ENCODE measurements at places on chromosomes 3 and 15.

DNA sequence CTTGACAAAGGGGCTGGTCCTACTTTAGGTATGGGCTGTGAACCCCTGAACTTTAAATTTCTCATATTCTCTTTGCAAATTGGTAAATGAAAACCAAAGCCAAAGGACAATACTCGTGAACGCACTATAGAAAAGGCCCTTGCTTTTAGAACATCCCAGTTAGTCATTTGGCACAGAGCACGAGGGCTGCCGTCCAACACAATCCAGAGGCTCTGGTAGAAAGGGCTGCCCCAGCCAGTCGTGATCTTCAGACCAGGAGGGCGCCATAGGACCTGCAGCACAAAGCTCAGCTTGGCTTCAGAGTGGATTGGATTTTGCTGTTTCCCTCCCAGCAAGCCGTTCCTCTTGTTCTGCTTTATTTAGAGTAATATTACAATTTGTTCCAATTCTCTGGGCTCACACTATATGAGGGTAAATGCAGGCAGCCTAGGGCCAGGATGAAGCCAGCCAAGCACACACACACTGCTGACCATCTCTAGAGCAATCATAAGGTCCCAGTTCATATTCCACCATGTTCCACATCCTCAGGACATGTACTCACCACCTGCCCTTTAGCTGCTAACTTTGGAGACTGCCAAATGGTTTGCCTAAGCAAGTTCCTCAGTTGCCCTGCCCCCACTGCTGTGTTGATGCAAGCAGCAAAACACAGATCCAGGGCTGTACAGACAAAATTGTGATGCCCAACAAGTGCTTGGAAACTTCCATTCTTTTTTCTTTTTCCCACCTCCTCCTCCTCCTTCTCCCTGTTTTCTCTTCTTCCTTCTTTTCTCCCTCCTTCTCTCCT is 6.0 kb upstream of the BFSP2 start:
- DNase-seq = no peak

DNA sequence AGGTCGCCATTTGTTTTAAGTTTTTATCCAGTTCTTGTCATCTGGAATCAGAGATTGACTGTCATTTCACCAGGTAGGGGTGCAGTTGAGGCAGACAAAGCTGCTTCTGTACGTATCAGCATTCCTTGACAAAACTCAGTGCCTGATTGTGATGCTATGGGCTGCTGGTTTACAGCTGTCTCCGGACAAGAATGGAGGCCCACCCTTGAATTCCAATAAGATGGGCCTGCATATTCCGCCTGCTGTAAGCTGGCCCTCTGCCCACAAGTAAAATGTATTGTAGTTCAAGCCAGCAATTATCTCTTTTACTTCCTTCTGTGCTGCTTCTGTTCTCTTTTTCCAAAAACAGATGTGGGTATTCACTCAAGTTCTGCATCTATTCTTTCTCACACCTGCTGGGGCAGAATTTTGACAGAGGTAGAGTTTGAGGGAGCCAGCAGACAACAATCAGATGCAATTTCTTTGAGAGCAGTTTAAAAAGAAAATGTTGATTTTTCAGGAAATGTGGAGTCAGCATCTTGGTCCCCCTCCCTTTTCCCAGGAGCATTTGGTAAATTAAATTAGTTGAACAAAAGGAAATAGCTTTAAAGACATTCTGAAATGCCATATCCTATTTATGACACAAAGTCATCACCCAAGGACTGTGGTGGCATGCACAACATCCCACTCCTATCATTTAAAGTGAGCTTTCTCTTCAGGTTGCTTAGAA is 53.5 kb downstream of the IQCH start:
- DNase-seq = no peak

DNA sequence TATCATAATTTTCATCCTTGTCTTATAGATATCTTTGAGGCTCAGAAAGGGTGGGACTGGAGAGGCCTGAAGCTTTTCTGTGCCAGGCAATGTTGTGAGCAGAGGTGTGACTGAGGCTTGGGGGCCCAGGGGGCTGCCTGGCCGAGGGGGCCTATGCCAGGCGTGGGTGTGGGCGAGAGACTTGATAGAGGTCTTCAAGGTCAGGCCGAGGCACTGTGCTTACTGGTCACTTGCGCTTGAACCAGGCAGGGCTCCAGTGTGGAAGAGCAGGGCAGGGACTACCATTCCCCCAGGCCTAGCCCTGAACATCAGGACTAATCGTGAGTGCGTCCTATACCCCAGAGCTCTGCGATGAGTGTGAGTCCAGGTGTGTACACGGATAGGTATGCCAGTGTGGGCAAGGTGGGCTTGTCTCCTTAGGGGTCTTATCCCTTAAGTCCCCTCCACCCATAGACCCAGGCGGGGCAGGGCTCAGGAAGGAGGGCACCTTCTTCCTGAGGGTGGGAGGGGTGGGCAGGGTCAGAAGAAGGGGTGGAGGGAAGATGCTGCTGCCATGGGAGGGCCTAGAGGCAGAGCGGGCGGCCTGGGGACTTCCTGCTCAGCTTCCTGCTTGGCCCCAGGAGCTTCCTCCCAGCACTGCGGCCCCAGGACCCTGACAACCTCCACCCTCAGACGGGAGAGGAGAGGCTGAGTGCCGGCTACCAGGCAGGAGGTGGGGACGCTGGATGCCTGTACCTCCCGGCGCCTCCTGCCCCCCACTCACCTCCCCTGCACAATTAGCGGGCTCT is 84.7 kb downstream of the LINGO1 start:
- no peak for DNase-seq

- no peak for DNase-seq
These were observed 3.9 kb upstream of the SEMA3B start for GRCh38 chr3:50264964-50265485.

DNA sequence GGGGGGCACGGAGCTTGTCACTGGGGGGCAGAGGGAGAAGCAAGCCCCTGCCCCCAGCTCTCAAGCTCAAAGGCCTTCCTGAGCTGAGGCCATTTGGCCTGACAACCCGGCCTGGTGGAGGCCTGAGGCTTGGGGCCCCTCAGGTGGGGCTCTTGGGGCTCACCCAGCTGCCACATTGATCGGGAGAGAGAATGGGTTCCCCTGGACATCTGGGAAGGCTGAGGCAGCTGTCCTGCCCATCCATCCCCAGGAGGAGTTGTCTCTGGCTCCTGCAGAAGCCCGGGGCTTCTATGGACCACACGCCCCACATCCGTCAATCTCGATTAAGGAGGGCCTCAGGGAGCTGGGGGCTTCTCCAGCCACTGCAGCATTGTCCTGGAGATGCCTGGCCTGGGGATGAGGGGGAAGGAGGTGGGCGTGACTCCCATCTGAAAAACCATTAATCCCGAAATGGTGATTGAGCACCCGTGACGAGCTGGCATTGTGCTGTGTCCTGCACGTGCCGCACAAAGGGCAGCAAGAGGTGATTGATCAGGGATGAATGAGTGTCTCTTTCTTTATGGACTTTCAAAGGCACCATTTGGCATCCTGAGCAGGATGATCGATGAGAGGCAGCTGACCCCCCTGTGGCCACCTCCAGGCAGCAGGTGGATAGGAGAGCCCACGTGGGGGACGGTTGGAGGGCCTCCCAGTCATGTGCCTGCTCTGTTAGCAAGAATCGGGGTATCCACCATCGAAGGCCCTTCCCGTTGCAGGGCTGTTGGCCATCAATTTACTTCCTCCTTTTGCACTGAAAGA is 17.2 kb upstream of the CRABP1 start:
- DNase-seq = no peak

DNA sequence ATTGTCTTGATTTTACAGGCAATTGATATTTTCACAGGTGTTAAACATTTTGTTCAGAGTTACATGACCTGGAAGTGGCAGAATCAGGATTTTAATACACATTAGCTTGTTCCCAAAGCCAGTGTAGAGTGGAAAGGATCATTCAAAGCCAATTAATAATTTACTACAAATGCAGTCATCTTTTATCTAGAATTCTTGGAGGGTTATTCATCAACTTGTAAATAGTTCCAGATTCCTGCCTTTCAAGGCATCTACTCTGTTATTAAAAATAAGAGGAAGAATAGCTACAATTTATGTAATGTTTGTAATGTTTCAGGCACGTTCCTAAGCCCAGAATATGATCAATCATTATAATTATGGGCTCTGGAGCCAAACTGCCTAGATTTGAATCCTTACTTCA is 358.5 kb downstream of the ZNF385D start:
- DNase-seq = no peak

GRCh38 chr3:123749711-123750110 is 134.4 kb downstream of the MYLK start:
- no peak for DNase-seq

DNA sequence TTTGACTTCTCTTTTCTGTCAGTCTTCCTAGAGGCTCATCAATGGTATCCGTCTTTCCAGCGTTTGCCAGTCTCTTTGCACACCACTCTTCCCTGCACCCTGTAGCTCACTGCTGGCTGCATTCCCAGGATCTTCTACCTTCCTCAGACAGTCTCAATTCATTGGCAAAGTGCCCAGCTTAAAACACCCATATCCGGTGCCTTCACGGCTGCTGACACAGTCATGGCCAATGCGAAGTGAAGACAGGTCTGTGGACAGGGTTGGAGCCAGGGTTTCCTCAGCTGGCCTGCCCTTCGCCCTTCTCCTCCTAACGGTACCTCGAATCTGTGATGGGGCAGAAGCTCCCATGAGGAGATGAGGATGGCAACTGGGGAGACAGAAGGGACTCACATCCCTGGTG is 36.1 kb downstream of the PTH1R start:
- no peak for DNase-seq

Measured in CD4-positive, alpha-beta T cell treated with Interleukin-12 subunit alpha and Interleukin-12 subunit beta, for 1 hour (primary cell).